Epithelial cell of prostate (primary cell): ENCODE measurements at places on chromosomes 5 and 9.

- DNase-seq: no peak
Measured at GRCh38 chr5:163653526-163653925, 148.1 kb downstream of the MAT2B start.

DNA sequence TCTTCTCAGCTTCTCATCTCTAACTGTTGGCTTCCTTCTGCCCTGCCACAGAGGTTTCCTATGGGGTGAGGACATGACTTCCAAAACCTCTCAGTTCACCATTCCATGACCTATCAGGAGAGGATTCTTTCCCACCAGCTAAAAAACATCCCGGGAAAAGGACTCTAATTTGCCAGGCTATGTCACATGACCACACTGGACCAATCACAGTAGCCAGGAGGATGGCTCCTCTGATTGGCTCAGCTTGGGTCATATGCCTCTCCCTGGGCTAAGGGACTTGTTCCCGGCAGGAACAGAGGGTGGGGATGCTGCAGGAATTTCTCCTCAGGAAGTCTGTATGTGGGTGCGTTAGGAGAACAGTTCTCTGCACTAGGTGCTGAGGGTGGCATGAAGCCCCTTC lies 40.3 kb upstream of the XPA start:
- DNase-seq: no peak

GRCh38 chr5:139282197-139282557 lies 11.4 kb upstream of the MATR3 start:
- DNase-seq: no peak

DNA sequence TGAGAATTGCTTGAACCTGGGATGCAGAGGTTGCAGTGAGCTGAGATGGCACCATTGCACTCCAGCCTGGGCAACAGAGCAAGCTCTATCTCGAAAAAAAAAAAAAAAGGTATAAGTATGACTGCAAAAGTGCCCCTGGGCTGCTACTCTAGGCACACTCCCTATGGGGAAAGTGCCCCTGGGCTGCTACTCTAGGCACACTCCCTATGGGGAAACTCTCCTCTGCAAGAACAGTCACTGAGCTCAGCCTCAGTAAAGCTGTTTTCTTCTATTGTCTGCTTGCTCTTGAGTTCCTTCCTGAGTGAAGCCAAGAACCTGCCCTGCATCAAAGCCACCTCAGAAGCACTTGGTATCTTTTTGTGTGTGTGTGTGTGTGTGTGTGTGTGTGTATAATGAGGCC lies 20.9 kb upstream of the TENT2 start:
- DNase-seq: no peak

DNA sequence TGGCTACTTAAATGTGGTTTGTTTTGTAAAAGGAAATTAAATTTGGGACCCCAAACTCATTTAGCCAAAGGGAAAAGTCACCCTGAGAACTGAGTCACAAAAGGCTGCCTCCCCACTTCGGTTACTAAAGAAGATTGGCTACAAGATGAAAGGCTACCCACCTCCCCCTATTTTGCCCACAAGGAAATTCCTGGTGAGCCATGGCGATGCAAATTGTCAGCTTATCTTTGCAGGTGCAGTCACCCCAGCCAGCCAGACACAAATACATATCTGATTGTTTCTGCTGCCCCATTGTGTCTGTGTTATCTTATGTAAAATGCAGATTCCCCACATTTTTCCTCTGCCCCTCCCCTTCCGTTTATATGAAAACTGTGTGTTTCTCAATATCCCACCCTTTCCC lies 8.9 kb downstream of the PAEP start:
- no peak for DNase-seq

DNA sequence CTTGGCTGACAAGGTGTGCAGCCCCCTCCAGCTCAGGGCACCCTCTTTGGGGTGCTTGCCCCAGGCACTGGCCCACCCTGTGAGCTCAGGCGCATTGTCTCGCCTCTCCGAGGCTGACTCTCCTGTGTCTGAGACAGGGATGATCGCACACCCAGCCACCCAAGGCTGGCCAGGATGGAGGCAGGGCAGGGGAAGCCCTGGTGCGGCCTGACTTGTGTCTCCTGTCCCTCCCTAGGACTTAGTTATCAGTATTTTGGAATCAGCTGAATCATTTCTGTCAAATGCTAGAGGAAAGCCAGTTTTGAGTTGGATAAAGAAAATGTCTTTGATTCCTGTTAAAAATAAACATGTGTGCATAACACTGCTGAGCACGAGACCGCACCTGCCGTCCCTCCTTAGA lies 2.5 kb upstream of the DBH start:
- DNase-seq: no peak

- DNase-seq: no peak
Measured at GRCh38 chr9:34001298-34001697, 47.4 kb downstream of the UBAP2 start.

DNA sequence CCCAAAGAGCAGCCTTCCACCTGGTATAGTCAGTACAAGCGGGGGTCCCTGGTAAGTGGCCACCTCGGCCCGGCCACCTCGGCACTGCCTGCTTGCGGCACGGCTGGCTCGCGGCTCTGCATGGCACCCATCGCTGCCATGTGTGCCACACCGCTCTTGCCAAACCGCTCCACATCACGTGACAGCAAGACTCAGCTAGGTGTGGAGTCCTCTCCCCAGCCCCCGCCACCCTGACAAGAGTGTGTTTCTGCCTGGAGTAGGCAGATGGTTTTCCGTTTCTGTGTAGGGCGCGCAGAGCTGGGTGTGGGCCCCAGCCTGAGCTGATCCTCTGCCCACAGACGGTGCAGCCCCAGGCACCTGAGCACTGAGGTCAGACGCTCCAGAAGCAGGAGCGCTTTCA lies 50.5 kb upstream of the FCN2 start:
- DNase-seq: no peak
